ENCODE measurements at places on chromosomes 2 and 18. TPM values are rescaled to one million over a fixed set of nuclear protein-coding genes. Genes with fewer than 3 reads are reported as not detected.

DNA sequence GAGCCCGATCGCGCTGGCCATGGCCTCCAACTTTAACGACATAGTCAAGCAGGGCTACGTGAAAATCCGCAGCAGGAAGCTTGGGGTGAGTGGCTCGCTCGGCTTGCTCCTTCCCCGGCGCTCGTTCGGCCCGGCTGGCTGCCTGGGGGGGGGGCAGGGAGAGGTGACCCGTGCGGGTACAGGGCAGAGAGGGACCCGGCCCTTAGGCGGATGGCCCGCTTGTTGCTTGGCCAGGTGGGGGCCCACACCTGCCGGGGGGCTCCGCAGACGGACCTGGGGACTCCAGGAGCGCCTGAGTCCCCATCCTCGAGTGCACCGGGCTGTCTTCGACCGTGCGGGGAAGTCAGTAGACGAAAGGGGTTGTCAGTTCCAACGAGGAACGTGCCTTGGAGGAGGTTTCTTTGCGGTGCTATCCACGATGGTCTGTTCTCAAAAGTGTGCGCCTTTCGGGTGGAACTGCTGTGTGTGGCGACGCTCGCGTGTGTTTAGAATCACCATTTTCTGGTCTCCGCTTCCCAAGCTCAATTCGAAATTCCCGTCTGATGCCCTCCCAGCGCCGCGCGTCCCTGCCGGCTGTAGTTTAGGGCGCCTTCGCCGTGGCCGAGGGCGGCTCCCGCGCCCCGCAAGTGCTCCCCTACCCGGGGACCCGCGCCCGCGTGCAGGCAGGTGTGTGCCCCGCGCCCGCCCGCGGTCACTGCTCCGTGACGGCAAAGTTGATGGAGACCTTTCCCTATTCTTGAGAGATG lies 711 bp downstream of the DOK6 start:
- no peak overlapping the region for H3K27ac ChIP-seq
- H3K36me3 ChIP-seq: no peaks in the 10 kb centered on the region
- H3K4me3 ChIP-seq: peak overlapping the region; percentile 58
- DNase-seq: no peak

- H3K36me3 ChIP-seq: no peaks in the 10 kb centered on the region
- DNase-seq: no peak
- peaks cover 9% of the 10 kb centered on the region for H3K4me1 ChIP-seq
- no peak overlapping the region for H3K4me3 ChIP-seq
Observed at GRCh38 chr18:31741097-31741735, 19.5 kb downstream of the SLC25A52 start.

The DNAJB2 gene
- total RNA-seq: 128 TPM

The KHK gene
- 1.5 TPM for total RNA-seq

The CHRNG gene
- 27.4 TPM for total RNA-seq

All from psoas muscle (tissue), 8 donors.